ENCODE measurements at places on chromosomes 3 and 15.

GRCh38 chr3:11555211-11555782 is 88.4 kb downstream of the VGLL4 start:
- no peak for DNase-seq

DNA sequence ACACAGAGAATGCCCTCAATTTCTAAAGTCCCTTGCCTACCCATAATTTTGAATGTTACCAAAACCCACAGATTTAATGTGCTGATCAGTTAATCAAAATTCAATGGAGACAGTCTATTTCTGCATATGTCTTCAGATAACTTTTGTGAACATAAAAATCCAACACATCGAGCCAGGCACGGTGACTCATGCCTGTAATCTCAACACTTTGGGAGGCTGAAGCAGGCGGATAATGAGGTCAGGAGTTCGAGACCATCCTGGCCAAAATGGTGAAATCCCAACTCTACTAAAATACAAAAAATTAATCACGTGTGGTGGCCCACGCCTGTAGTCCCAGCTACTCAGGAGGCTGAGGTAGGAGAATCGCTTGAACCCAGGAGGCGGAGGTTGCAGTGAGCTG is 49.3 kb downstream of the PEAK1 start:
- DNase-seq: no peak

GRCh38 chr3:169604568-169604967 is 58.9 kb downstream of the MECOM start:
- no peak for DNase-seq

- no peak for DNase-seq
These were observed 75.5 kb upstream of the IQSEC1 start for GRCh38 chr3:13148561-13149329.

- no peak for DNase-seq
These were observed 34.1 kb downstream of the MB21D2 start for GRCh38 chr3:192883512-192883911.

DNA sequence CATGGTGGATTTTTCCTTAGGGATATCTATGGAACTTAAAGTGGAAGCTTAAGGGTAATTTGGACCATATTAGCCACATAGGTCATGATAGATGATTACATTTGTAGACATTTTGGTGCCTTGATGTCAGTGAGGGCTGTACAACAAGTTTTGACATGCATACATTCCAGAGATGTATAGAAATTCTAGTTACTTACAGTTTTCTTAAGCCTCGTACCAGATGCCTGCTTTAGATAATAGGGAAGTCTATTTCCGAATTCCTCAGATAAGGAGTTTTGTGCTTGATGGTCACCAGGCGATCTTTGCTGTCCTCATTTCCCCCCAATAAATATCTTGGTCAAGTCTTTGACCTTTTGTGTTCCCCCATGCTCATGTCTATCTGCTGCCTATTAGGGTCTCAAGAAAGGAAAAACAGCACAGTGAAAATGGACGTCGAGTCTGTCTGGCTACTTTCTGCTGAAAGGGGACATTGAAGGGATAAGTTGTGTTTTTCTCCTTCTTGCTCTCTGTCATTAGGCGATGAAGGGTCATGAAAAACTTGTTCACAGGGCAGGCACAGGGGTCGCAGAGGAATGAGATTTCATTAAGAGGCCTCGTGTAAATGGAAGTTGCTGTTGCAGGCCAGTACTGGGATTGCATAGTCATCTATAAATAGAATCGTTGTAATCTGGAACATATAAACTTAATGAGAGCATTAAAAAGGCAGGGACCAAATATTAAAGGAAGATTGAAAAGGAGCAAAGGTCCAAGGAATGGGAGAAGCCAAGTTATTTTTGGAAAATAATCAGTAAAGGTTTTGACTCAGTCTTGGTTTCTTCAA is 20.0 kb upstream of the SENP7 start:
- DNase-seq: no peak

DNA sequence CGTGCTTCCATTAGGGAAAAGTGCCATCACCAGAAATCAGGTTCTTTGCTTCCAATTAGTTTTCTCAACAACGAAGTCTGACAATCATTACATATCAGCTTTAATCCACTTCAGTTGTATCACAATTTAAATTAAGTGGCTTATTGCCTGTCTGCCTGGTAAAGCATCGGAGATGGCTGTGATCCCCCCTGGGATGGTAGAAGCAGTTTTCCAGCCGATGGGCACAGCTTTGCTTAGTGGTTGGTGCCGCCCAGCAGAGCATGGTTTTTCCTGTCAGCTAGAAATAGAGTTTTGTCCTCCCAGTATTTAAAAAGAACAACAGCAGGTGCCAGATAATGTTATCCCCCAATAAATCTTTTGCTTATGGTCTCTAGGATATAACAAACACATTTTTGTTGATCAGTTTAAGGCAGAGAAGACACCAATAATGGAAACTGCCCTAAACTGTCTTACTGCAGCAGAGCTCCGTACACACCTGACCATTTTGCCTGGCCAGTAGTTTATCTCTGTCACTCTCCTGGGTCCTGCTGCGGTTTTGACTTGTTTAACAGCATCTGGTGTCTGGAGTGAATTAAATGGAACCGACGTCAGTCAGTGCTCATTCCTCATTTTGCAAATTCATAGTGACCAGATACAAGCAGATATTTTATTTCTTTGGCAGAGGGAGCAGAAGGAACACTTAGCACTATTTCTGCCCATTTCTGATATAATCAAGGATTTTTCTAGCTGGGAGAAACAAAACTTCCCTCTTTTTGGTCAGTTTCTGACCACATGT is 79.1 kb downstream of the SLC49A4 start:
- no peak for DNase-seq

- no peak for DNase-seq
These were observed 8.3 kb downstream of the ACKR4 start for GRCh38 chr3:132605374-132605792.

GRCh38 chr3:56819016-56819809 is 17.5 kb upstream of the ARHGEF3 start:
- DNase-seq: no peak

GRCh38 chr15:74768771-74769342 is 13.0 kb upstream of the CSK start:
- no peak for DNase-seq

DNA sequence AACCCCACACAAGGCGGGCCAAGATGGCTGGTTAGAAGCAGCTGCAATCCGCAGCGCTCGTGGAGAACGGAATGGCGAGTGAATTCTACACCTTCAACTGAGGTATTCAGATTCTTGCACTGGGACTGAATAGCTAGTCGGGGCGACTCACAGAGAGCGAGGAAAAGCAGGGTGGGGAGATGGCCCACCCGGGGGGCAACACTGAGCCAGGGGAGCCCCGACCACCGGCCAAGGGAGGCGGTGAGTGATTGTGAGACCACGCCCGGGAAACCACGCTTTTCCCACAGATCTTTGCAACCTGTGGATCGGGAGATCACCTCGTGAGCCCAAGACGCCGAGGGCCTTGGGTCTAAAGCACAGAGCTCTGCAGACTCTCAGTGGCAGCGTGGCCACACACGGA is 28.3 kb downstream of the GNB5 start:
- no peak for DNase-seq

DNA sequence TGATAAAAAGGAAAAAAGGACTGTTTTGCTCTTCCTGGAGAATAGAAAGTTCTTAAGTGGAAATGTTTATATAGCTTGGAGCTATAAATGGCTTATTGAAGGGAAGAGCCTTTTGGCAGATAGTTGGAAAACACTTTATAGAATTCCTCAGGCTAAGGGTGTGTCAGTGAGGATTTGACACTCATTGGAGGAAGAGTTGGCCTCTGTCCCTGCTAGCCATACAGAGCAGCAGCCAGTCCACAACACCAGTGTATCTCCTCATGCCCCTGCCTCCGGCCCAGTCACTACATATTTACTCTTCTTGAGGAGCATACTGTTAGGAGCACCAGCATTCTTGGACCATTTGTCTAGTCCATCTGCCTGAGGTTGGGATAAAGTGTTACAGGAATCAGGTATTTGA is 36.2 kb downstream of the KLHL18 start:
- DNase-seq: no peak

DNA sequence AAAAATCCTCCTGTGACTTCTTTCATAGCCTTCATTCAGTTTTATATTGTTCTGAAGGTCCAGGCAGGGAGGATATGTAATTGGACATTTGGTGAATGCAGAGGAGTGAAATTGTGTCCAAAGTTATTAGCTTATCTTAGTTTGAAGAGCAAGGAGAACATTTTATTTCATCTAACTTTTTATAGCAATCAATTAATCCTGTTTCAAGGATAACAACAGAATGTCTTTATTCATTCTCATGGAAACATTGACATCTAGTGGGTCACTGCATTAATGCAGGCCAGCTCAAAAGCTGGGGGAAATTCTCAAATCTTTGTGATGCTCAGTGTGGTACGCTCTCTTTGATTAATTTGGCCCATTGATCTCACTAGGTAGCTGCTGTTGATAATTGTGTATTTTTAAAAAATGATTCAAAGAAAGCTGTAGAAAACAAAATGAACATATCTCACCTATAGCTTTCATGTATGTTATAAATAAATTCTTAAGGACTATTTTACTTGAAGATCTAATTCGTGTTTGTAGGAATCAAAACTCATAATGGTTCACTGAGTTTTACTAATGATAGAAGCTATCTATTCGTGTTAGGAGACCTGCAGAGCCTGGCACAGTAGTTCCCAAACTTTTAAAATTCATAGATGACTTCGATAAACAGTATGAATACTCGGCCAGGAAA is 150.8 kb upstream of the KCNMB2 start:
- peak; percentile 1 for DNase-seq

DNA sequence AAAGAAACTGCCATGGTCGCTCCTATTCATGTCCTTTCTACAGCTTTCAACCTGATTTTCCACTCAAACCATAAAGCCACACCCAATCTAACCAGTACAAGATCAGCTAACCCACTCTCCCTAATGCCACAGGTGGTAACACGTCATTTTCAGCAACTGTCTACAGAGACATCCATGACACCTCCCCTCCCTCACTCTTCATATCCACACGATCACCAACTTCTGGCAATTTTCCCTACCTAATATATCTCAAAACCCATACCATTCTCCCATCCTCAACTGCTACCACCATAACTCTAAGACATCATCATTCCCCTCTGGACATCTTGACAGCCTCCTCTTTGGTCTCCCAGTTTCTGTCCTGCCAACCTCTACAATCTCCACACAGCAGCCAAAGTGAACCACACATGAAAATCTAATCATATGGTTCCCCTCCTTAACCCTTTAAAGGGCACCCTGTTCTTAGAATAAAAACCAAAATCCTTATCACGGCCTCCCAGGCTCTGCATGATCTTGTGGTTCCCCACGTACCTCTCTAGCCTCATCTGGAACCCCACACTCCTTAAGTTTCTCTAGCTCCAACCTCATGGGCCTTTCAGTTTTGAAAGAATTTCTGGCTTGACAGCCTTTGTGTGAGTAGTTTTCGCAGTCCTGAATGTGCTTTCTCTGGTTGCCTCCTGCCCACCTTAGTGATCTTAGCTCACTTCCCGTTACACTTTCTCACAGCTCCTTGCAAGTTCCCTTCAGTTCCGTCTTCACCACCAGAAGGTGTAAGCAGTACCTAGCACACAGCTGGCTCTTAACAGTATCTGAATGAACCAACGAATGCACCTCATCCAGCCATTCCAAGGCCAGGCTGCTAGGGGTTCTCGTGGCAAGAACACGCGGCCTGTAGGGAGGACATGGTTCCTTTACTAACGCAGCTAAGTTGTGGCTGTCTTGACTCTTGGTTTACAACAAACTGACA is 33.4 kb downstream of the SPINK8 start:
- no peak for DNase-seq

- no peak for DNase-seq
These were observed 281.9 kb upstream of the ONECUT1 start for GRCh38 chr15:53072077-53072476.

- no peak for DNase-seq
These were observed 59.0 kb upstream of the NECTIN3 start for GRCh38 chr3:111012388-111013248.

DNA sequence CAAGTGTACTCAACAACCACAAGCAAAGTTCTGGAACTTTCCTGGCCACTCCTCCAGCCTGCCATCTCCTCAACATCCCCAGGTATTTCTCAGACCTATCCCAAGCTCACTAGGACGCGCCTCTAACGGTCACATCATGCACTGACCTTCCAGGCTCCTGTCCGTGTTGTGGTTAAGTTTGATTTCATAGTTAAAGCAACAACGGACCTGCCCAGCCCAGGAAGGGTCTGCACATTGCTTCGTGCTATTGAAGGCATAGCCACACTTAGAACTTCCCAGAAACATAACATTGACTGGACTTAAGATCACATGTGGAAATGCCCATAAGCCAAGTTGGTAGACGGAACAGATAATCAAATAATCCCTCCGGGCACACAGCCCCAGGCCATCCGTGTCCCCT is 85.1 kb downstream of the OCA2 start:
- no peak for DNase-seq

- DNase-seq: no peak
These were observed 32.9 kb upstream of the SLC24A5 start for GRCh38 chr15:48087844-48088243.

DNA sequence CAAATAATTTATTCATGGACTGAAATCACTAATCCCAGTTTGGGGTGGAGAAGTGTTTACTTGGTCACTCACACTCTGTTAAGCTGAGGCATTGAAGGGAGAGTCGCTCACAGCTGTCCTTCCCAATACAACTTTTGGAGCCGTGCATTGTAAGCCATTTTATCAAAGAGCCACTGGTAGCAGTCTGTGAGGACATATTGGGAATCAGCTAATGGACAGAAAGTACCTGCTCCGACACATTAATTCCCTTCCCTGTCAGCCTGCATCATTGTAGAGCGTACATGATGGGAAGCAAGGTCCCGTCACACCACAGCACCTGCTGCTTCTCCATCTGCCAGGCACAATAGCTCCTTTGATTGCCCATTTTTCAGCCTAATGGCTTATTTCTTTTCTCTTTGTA is 643.2 kb downstream of the SQOR start:
- no peak for DNase-seq

DNA sequence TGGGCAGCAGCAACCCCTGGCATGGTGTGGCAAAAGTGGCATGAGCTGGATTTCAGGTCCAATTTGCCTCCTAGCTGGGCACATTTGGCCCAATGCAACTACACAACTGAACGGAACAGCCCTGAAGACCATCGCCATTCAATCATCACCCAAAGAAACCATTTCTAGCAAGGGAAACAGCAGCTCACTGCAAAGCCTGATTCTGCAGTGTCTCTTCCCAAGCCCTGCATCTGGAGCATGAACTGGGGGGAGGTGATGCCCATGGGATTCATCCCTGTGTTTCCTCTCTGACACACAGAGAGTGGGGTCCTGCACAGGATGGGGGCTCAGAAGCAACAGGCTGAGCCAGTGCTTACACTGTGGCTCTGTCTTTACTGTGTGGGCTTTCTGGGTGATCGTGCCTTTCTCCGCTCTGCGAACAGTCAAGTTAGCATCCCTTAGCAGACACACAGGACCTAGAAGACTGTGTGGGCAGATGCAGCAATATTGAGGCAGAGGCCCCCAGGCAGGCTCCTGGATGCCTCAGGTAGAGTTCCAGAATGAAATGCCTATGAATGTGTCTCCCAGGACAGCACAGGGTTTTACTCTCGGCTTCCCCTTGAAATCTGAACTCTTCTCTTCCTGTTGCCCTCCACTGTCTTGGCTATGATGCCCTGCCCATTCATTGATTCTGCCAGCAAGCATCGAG is 91.1 kb upstream of the ALDH1A3 start:
- no peak for DNase-seq
